ENCODE measurements at places on chromosomes 13 and 19.

DNA sequence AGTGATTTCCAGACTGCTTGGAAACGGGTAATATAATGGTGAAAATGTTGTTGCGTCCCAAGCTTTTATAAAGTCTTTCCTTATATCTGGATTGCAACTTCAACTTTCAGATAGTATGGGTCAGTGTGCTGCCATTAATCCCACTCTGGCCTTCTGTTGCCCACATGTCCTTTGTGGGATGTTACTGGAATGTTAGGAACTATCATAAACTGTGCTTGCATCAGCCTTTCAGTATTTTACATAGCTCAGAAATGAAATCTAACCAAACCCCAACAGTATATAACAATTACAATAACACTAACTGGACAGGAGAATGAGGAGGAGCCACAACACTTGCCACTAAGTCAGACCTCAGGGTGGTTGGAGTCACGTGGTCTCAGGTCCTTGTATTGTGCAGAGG lies 78.9 kb downstream of the LNX2 start:
- DNase-seq = no peak

DNA sequence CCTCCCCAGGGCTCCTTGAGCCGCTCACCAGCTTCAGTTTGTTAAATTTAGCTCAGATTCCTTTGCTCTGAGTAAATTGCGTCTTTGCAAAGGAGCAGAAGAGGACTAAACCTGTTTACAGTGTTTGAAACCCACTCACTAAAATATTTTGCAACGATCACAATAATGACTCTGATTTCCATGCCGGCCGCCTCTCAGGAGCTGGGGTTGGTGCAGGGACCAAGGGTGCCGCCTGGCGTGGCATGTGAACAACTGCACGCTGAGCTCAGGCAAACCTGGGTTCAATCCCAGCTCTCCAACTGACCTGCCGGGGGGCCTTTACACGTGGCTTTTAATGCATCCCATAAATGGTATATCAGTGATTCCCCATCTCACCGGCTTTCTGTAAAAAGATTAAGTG lies 68.7 kb upstream of the CACNA1A start:
- DNase-seq = no peak

DNA sequence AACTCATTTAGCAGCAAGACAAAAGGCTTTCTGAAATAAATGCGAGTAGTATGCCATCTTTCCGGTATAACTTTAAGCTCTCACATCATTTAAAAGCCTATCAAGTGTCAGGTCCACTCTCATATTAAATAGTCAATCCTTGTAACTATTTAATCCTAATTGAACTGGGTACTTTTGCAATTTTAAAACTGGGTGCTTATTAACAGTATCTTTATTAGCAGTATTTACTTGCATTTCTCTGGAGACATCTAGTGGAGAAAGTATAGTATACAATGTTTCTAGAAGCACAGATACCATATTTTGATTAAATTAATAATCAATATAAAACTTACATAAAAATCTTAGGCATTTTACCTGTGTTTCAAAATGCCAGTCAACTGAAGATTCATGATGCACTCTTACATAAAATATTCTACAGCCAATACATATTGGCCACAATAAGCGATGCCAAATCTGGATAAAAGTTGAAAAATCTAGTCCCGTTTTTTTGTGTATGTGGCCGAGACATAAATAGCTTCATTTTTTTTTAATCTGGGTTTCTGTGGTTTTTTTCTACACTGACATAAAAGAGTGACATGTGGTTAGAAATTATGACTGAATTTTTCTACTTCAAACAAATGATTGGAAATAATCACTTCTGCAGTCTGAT lies 4.3 kb upstream of the POSTN start:
- DNase-seq = no peak

DNA sequence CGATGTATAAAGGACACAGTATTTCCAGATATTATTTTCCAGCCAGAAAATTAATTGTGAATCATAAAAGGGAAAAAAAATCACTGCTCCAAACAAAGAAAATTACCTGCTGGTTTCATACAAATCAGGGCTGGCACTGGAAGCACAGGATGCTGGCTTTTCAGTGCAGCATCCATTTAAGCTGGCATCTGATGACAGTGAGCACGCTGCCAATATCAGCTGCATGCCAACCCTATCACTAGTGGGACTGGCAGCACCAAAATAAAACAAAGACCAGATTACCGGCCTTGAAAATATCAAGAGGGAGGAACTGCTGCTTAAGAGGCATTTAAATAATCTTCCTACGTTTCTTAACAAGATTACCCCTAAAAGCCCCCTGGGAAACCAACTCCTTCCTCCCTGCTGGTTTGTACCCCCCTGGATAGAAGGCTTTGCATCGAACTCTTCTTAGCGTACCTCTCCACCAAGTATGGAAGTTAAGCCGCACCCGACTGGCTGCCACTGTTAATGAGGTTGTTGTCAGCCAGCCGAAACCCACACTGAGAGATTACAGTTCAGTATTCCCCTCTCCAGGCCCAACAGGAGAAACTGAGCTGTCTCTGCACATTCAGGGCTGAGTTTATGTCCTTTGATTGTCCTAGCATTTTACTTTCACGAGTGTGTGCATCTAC lies 257.8 kb downstream of the EFNB2 start:
- no peak for DNase-seq

- no peak for DNase-seq
Measured at GRCh38 chr13:30338331-30338851, 31.0 kb upstream of the KATNAL1 start.

GRCh38 chr13:108463340-108463739 lies 166.1 kb upstream of the MYO16 start:
- no peak for DNase-seq

DNA sequence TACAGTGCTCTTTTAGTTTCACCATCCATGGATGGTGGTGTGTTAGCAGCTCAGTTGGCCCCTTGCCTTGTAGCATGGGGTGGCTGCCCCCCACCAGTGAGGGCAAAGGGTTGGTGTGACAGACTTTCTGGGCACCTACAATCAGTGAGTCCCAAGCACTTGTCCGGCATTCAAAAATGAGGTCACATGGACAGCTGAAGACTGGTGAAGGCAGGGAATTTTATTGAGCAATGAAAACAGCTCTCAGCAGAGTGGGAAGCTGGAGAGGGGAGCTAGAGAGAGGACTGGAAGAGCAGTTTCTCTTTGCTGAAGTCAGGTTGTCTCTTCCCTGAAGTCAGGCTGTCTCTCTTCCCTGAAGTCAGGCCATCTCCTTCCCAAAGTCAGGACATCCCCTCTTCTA lies 1053.2 kb downstream of the SLITRK1 start:
- DNase-seq = no peak

DNA sequence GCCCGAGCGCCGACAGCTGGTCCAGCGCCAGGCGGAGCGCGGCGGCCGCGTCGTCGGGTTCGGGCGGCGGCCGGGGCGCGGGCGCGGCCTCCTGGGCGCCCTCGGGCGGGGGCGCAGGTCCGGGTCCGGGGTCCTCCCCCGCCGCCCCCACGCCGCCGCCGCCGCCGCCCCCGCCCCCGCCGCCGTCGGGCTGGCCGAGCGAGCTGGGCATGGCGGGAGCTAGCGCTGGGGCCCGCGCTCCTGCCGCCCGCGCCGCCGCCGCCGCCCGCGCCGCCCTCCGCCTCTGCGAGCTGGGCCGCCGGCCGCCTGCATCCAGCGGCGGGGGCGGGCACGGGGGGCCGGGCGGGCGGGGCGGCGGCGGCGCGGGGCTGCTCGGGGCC lies 287 bp downstream of the MEX3D start:
- no peak for DNase-seq

- no peak for DNase-seq
Measured at GRCh38 chr13:99507054-99507453, 5.8 kb downstream of the TM9SF2 start.

GRCh38 chr19:43318796-43319314 lies 34.6 kb upstream of the CD177 start:
- DNase-seq = no peak

- DNase-seq = peak; percentile 50
Measured at GRCh38 chr19:13234518-13234917, 84.3 kb downstream of the IER2 start.

- DNase-seq = no peak
Measured at GRCh38 chr13:30169442-30169841, 137.9 kb downstream of the KATNAL1 start.

- no peak for DNase-seq
Measured at GRCh38 chr13:60494296-60494695, 97.3 kb downstream of the TDRD3 start.

DNA sequence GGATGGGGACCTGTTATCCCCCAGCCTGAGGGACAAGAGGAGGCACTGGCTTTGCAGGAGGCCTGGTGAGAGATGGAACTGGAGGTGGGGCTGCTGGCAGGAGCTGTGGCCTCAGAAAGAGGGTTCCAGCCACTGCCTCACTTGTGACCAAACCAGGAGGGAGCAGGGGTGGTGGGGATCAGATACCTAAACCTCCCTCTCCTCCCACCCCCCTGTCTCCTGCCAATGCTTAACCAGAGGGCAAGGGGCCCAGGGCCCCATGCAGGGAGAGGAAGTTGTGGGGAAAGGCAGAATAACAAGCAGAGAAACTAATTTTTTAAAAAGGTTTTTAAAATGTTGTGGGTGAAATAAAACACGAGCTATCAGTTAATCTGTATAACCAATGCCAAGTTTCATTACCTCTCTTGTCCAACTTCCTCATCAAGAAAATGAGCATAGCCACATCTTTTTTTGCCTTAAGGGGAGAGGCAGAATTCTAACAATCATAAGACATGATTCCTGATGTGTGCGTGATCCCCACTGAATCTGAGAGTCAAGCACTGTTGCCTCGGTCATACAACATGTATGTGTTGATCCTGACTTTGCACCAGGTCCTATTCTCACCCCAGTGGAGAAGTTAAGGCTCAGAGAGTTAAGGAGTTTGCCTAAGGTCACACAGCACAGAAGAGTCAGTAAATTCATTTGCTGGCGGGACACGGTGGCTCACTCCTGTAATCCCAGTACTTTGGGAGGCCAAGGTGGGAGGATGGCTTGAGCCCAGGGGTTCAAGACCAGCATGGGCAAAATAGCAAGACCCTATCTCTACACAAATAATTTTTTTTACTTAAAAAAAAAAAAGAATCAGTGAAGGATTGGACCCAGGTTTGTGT lies 12.9 kb downstream of the FXYD5 start:
- DNase-seq = no peak

GRCh38 chr13:76160961-76161925 lies 525.1 kb downstream of the LMO7 start:
- no peak for DNase-seq

DNA sequence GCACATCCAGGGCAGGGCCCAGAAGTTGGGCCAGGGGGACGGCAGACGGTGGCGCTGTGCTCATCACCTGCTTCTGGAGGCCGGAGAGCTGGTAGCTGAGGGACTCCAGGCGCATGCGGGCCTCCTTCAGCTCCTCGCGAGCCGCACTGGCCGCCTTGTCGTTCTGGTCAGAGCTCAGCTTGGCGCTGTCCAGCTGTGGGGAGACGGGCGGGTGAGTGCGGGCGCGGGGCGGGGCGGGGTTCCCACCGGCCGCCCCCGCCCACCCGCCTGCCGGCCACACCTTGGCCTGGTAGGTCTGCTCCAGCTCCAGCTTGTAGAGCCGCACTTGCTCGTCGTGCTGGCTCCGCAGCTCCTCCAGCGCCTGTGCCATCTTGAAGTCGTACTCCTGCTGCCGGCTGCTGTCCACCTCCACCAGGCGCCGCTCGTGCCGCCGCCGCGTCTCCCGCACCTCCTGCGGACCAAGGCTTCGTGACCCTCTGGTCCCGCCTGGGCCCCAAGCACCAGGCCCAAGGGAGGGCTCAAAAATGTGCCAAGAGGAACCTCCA lies 7.4 kb upstream of the TIMM13 start:
- DNase-seq = no peak

DNA sequence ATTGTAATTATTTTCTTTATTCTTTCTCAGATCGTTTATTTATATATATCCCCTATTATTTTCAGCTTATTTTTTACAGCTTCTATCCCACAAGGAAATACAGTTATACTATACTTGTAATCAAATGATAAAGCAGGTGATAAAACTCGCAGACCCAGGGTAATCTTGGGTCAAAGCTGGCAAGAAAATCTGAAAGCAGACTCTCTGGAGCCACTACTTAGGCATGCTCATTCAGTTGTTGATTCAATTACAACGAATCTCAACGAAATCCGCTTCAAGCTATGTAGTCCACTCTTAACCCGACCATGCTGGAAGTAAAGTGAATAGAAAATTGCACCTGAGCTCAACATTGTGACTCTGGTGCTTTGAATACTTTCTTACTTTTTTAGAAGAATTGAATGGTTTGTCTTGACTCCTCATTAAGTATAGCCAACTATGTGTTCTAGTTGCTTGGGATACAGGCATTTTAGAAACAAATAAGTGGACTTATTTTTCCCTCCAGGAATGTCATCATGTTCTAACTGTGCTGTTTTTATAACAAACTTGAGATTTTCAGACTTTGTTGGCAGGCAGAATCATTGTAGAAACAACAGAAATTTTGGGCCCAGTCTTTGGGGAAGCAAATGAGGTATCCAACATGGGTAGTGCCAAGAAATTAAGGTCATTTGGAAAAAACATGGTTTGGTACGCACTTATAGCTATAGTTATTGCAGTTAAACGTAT lies 21.4 kb downstream of the ESD start:
- no peak for DNase-seq

- no peak for DNase-seq
Measured at GRCh38 chr13:32212421-32212820, 102.7 kb downstream of the ZAR1L start.

GRCh38 chr13:110017379-110017778 lies 231.0 kb upstream of the IRS2 start:
- DNase-seq = no peak

- DNase-seq = no peak
Measured at GRCh38 chr13:23750383-23751121, 138.6 kb downstream of the MIPEP start.

DNA sequence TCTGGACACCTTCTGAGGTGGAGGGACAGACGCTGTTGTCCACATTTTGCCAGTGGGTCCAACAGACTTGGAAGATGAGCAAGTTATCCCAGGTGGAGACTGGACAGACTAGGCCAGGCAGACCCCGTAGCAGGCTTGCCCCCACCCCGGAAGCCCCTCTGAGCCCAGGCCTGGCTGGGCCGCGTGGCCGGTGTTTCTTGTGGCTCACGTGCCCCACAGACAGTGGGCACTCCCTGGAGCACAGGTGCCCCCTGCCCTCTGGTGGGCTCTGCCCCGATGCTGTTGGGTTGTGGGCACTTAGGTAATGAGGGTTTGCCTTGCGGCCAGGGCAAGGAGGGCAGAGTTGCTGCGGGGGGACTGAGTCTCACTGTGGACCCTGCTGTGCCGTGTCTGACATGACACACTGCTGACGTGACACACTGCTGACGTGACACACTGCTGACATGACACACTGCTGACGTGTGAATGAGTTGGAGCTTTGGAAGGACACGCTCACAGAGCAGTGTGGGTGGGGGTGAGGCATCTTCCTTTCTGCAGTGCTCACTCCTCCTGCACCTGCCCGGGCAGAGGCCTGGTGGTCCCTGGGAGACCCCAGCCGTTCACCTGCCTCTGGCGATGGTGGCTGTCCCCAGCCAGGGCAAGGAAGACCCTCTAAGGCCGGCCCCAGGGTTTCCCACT lies 25.1 kb downstream of the DOT1L start:
- DNase-seq = no peak

DNA sequence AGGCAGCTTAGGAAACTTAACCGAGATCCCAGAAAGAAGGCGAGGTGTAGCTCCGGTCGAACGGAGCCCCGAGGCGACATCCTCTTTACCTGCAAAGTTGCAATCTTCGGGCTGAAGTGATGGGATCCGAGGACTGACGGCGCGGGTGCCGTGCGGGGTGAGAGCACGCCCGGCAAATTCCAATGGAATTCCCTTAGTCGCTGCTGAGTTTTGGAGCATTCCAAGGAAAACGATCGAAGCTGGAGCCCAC lies 141 bp downstream of the TRPC4 start:
- no peak for DNase-seq

Data from activated CD4-positive, alpha-beta T cell treated with anti-CD3 and anti-CD28 coated beads, Interleukin-2, amount 50 U/mL, for 24 hours (primary cell).